H9 (cell line): ENCODE measurements at places on chromosomes 5 and 9.

DNA sequence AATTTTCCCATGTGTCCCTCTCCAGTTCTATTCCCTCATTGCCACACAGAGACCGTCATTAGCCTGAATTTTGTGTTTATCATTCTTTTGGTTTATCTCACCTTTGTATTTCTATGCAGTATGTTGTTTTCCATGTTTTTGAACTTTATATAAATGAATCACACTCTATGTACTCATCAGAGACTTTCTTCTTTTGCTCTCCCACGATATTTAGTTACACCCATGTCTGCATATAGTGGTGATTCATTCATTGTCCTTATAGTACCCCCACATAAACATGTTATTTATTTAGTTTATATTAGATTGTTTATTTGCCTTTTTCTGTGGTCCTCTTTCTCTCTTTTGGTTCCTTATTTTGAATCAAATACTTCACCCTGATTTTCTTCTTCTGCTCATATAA, 199.7 kb downstream of the FSTL4 start:
- no peak for DNase-seq

DNA sequence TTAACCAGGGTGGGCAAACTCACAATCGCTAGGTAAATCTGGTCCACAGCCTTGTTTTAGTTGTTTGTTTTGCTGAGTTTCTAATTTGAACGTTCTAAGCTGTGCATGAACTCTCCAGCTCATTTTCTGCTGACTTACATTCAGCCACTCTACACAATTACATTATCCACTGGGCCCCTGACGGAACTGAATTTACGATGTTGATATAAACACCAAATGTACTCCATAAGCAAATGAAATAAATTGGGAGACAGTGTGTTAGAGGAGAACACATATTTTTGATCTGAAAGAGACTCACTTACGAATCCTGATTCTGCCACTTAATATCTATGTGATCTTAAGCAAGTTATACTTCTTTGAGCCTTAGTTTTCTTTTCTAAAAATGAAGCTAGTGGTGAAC, 393.4 kb downstream of the ZNF608 start:
- no peak for DNase-seq

DNA sequence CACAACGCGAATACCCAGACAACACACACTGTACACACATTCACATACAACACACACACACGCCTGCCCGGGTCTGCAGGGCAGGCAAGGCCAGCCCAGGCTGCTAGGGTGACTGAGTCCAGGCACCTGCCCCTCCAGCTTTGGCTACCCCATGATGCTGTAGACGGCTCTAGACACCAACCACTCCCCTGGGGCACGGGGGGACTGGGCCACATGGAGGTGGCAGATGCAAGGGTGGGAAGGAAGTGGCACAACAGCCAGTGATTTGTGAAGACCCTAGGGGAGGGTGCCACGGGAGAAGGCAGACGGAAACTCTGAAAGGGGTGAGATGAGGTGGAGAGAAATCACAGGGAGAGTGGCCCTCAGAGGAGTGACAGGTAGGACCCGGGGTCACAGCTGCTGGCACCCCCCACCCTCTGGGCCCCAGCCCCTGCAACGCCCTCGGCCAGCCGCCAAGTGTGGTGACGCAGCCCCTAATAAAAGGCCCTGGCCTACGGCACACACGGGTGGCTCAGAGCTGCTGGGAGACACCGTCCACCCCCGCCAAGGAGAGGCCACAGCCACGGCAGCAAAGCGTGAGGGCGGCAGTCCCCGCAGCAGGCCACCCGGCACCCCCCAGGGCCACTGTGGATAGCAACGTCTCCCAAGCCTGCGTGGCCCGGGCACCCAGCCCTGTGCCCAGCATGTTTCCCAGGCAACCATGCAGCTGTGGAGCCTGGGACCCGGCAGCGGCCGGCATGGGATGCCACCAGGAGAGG, 6.6 kb upstream of the CCDC187 start:
- no peak for DNase-seq

DNA sequence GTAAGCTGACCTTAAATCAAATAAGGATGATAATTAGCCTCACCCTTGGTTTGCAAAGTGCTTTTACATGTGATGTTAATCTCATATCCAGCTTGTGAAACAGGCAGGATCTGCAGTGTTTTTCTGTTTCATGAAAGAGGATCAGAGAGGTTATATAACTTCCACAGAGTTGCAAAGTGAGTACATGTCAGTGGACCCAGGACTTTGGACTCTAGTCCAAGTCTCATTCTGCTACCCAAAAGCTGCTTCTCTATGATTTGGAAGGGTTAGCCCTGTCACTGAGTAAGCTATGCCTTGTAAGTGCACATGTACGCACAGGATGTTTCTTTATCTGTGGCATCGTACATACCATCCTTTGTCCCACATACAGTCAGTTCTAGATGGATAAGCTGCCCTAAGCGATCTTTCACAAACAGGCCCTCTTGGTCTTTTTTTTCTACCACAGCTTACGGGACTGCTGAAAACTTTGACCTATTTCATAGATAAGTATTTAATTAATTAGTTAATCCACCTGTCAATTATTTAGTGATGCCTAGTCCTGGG, 322.9 kb downstream of the TMEM38B start:
- no peak for DNase-seq

DNA sequence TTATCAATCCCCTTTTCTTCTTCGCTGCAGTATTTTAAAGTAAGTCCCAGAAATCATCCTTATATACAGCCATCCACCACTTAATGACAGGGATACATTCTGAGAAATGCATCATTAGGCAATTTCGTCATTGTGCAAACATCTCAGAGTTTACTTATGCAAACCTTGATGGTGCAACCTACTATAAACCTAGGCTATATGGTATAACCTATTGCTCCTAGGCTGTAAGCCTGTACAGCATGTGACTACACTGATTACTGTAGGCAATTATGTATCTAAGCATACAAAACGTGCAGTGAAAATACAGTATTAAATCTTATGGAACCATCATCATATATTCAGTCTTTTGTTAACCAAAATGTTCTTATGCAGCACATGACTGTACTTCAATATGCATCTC, 36.8 kb downstream of the SAXO1 start:
- DNase-seq, result no peak

DNA sequence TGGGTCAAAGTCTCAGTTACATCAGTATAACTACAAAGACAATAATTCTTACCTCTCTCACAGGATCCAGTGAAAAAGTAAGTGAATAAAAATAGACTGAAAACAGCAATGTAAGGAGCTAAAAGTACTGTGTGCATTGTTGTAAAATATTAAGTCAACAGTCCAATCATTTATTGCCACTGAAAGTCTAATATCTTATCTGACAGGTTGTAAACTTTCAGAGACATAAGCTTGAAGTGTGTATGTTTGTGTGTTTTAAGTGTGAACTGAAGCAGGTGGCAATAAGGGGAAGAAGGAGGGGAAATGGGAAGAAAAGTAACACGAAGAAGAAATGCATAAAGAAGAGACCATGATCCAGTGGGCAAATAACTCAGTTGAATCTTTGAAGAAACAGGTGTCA, 229.7 kb upstream of the TAS2R1 start:
- DNase-seq, result no peak

DNA sequence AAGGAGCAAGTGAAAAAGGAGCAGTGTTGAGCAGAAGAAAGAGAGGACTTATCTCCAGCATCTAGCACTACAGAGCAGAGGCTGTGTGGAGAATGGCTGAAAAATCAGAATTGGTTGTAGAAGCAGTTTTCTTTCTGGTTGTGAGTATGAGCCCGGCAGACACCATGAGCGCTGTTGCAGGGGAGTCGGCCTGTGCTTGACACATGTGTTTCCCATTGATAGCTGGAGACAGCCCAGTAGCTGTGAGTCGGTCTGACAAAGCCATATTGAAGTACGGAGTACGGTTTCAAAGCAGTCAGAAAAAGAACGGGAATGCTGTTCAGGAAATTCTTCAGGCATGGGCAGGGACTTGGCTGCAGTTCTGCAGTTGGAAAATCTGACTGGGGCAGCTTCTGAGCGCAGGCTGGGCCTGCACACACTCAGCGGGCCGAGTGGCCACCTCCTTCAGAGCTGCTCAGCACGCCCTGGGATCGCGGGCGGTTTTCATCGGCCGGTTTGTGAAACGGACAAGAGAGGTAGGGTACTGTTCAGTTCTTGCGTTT, at the start of gene SGCD:
SGCD (plus strand) TSS at position 447 of the 542 bp plus-strand sequence.
- DNase-seq, result no peak
